ENCODE measurements at places on chromosomes 2 and 18.
A peak's percentile ranks its signal among the peaks of the same experiment; 100 is the strongest.

DNA sequence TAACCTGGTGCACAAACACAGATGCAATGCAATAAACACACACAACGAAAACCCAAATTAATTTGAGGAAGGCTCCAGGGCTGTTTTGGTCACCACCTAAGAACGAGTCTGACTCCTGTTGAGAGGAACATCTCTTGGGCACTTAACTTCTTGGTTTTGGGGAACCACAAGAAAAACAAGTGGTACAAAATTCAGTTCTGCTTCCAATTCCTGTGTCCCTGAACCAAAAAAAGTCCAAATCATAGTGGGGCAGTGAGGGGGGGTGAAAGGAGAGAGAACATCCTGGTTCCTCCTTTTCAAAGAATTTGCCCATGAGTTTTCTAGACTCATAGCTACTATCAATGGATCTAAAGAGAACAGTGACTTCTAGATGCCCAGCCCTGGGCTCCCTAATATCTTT is 143.6 kb downstream of the COL4A4 start:
- DNase-seq: no peak

GRCh38 chr18:63150942-63151421 is 168.6 kb downstream of the BCL2 start:
- no peak for DNase-seq

- no peak for DNase-seq
These were observed 4.4 kb downstream of the XRCC5 start for GRCh38 chr2:216113572-216113971.

GRCh38 chr2:119647440-119648169 is 31.4 kb upstream of the TMEM177 start:
- DNase-seq: peak; percentile 24

DNA sequence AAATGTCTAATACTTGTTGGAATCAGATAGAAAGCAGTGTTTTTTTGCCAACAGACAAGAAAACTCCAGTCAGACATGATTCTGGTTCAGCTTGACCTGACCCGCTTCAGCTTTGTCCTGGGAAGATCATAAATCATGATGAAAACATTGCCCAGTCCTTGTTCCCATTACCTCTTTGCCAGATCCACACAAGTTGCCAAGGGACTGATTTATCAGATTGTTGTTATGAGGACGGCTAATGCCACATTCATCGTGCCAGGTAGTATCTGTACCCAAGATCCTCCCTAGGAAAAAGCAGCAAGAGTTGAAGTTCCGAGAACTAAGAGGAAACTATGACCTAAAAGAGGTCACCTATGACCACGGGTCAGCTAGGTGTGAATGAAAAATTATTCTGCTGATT is 39.0 kb downstream of the SLC40A1 start:
- no peak for DNase-seq

DNA sequence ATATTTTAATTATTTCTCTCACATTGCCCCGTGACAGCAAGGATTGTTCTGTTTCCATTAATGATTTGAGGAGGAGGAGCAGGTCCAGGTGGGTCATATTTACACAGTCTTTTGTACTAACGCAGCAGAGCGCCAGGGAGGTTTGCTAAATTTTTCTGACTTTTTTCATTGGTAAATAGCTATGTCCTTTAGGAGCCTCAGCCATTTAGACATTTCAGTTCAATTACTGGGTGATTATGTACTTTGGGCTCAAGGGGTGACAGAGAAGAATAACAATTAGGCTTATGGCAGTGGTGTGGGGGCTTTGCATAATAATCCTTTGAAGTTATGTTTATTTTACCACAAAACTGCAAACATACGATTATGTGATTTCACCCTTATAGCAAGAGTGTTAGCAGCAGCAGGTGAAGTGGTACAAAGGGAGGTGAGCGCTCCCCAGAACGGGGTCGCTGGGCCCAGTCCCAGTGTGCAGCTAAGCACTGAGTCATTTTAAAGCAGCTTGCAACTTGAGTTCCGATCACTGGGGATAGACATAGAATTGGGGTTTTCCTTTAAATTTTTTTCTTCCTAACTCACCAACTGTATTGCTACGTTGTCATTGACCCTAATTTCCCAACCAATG is 80.3 kb downstream of the TSHZ1 start:
- no peak for DNase-seq

DNA sequence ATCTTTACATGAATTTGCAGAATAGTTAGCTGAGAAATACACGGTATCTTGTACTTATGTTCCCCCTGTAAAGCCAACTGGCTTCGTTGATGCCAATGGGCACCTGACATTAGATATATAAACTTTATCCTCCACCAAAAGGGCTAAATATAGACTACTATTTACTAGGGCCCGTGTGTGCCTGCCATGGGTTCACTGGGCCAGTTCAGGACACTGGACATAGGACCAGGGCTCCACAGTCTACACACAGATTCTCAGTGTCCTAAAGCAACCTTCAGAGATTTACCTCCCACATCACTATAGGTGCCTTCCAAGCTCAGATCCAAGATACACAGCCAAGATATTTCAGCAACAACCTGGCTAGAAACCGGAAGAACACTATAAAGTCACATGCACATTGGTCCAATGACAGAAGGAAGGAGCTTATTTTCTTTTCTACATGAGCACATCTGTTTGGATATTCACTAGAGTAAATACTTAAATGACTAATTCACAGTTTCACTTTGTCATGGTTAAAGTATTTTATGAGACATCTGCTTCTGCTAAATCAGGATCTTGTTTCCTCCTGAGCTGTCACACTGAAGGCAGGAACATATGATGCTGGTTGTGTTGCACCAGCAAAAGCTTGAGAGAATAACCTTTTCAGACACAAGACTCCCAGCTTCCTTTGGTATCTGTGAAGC is 95.1 kb downstream of the MYO5B start:
- DNase-seq: no peak
